ENCODE measurements at places on chromosomes 3 and 15.

DNA sequence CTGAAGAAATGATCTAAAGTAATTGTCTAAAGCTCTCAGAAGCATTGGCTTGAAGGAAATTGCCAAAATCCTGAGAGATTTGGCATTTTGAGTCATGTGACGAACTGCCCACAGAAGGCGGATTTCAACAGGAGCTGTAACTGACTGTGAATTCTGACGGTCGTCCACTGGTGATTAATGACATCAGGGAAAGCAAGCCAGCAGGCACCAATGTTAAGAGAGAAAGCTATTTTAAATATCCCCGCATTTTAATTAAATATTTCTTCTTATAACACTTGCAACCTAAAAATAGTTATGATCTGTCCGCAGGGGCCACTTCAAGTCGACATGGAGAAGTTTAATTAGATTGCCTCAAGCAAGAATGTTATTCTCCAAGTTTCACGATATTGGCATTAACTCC lies 51.6 kb downstream of the WNT5A start:
- DNase-seq, result no peak

DNA sequence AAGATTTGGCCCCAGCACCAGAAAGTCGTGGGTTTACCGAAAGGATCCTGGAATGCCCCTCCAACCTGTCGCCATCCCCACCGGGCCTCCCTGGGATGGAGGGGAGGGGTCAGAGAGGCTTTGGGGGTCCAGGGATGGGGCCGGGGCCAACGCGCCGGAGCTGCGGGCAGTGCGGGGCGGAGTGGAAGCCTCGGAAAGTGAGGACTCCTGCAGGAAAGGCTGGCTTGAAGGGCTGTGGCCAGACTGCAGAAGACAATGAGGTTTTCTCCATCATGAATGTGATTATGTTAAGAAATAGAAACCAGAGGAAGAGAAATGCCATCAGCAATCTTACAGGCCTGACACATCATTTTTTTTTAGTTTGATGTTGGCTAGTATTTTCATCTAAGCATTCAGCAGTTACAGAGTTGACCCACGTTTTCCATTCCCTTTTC lies 738 bp downstream of the YEATS2 start:
- DNase-seq, result no peak

DNA sequence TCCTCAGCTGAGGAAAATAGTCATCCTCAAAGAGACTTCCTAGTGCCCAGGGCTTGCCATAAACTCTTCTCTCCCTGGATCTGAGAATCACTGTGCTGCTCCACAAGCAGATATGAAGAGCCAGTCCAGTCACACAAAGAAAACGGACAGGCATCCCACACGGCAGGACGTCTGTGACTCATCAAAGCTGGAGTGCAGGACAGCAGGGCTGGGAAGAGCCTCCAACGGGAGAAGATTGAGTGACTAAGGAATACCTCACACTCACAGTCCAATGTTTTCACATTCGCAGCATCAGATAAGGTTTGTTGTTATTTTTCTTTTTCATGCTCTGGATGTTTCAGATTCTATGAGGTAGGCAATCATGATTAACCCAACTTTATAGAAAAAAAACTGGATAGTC lies 57.8 kb downstream of the NEK10 start:
- DNase-seq, result peak; percentile 88

- no peak for DNase-seq
Measured at GRCh38 chr3:129424185-129424841, 4.1 kb downstream of the EFCAB12 start.

DNA sequence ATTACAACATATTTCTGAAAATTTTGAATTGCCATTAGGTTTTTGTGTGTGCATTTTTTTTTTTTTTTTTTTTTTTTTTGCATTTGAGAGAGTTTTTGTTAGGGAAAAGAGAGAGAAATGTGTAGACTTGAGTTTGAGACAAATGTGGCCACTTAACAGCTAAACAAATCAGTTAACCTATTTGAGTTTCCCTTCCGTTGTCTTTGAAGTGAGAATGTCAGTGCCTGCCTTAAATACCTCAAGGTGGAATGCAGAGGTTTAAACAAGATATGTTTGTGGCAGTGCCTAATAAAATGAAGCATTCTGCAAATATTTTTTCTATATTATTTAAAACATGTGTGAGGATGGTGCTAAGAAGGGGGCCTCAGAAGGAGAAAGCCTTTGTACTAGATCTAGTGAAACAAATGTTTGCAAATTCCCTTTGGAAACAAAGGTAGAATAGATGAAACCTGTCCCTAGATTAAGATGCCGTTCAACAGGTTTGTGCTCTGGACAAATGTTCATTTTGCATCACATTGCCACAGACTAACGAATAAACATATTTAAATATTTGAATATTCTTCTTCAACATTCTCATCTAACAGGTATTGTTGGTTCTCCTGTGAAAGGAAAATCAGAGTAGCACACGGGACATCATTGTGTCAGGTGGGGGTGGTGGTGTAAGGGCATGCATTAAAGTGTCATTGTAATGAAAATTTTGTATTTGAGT lies 80.7 kb downstream of the SATB1 start:
- no peak for DNase-seq

- DNase-seq, result no peak
Measured at GRCh38 chr15:75198560-75199356, 2.9 kb upstream of the C15orf39 start.

- DNase-seq, result no peak
Measured at GRCh38 chr3:89889386-89889785, 782.0 kb downstream of the EPHA3 start.

DNA sequence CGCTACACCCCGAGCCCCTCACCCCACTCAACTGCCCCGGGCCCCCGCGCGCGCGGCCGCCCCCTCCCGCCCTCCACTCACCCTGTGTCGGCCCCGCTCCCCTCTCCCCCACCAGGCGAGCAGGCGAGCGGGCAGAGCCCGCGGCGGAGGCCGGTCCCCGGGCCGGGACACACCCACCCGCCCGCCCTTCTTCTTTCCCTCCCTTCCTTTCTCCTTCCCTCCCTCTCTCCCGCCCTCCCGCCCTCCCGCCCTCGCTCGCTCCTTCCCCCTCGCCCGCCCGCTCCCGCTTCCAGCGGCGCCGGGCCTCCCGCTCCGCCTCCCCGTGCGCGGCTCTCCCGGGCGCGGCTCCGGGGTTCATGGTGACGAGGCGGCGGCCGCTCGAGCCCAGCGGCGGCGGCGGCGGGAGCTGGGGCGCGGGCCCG lies at the start of gene CTDSPL:
Gene CTDSPL (plus strand): TSS at position 261 of the 422 bp plus-strand sequence. CDS start 320 bp downstream, outside the sequence.
- DNase-seq, result no peak

GRCh38 chr3:179652447-179653095 lies at the start of gene USP13:
USP13 (plus strand) TSS chr3:179653040; CDS start chr3:179653226, 186 bp downstream.
- DNase-seq, result peak; percentile 34

DNA sequence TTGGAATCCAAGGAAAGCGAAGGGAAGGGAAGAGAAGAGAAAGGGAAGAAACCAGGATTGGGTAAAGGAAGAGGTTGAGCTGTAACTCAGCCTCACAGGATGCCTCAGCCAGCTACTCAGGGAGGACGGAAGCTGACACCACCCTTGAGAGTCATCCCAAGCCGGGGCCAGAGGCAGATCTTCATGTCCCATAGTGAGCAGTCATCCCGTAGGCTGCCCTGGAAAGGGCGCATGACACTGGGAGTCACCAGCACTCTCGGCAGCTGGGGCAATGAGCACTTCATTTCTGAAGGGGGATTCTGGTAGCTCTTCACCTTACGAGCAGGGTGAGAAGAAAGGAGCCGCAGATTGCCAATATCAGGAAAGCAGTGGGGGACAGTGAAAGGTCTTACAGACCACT lies 60.1 kb upstream of the PCSK6 start:
- no peak for DNase-seq

- no peak for DNase-seq
Measured at GRCh38 chr3:149975919-149976318, 5.2 kb upstream of the PFN2 start.

DNA sequence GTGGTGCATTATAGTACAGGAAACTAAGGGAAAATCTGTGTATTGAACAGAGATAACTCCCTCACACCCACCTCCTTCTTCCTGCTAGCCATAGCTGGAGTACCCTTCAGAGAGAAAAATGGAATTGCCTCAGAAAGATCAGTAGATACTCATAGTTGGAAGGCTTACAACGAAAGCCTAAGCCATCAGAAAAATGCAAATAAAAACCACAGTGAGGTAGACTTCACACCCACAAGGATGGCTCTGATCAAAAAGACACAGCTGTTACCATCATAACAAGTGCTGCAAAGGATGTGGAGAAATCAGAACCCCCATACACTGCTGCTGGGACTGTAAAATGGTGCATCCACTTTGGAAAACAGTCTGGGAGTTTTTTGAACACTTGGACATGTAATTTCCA lies 7.4 kb upstream of the DLG1 start:
- no peak for DNase-seq

- no peak for DNase-seq
Measured at GRCh38 chr3:98223907-98224672, 40.0 kb upstream of the OR5H6 start.

- DNase-seq, result no peak
Measured at GRCh38 chr3:22117091-22117490, 366.1 kb upstream of the ZNF385D start.

DNA sequence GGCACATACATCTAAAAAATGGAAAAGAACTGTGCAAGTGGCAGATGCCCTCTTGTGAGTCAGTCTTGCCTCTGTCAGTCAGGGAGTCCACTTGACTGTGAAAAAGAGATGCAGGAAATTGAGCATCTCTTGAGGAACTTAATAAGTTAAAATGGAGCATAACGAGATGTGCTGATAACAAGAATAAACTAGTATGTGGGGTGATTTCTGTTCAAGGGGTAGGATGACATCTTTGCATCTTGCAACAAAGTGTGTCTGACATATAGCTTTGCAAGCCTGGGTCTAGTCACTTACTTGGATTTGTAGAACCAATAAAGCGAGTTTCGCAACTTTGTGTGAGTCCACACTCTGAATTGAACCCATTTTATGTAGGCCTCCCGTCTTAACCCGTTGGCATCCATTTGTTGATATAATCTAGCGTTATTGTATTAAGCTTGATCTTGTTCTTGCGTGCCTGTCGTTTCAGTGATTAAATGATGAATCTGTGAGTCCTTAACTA lies 2.2 kb downstream of the USP3 start:
- DNase-seq, result no peak

GRCh38 chr3:114451051-114451451 lies 157.2 kb downstream of the TIGIT start:
- DNase-seq, result no peak

- no peak for DNase-seq
Measured at GRCh38 chr3:99960941-99961340, 143.3 kb downstream of the CMSS1 start.

DNA sequence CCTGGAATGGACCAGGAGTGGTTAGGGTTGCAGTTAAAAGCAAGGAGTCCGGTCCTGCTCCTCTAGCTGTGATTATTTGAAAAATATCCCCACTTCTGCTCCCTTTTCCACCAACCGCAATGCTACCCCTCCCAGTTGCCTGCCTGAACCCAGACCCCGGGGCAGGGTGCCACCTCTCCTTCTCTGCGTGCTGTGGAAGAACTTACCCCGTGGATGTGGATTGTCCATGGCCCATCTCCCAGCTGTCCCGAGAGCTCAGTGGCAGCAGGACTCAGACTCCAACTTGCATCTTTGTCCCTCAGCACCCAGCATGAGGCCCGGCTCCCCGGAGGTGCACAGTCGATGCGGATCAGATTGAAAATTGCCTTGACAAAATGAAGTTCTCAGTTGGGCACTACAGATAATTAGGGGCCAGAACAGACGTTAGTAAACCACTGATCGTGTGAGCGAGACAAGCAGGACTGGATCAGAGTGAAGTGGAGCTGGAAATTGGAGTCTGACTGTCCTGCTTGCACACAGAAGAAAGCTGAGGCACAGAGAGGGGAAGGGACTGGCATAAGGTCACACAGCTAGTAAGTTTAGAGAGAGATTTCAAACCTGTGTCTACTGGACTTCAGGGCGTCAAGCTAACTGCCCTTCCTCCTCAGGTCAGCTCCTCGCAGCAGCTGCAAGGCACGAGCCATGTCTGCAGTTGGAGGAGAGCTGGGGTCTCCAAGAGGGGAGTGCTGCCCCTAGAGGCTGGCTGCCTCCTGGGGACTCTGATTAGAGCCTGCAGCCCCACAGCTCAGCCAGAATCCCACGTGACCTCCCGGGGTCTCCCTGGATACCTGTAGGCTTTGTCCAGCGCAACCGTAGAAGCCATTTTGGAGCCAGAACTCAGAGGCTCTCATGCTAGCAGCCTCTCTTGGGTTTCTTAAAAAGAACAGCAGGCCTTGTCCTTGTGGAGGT lies 14.7 kb downstream of the SLC6A1 start:
- no peak for DNase-seq

DNA sequence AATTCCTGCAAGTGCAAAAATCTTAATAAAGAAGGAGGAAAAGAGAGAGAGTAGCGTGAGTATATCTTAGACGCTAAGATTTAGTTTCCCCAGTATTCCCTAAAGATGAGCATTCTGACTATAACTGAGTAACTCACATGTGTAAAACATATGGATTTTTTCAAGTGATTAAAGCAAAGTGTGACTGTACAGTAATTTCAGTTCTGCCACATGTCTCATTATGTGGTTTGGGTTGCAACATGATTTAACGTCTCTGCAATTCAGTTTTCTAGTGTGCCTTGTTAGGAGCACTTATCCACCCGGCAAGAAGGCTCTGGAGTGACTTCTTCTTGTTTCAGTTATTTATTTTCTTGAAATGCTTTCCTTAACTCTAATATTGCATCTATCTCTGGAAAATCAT lies 514.1 kb downstream of the ROBO1 start:
- DNase-seq, result no peak

GRCh38 chr3:11362600-11362999 lies 90.4 kb downstream of the ATG7 start:
- DNase-seq, result no peak

DNA sequence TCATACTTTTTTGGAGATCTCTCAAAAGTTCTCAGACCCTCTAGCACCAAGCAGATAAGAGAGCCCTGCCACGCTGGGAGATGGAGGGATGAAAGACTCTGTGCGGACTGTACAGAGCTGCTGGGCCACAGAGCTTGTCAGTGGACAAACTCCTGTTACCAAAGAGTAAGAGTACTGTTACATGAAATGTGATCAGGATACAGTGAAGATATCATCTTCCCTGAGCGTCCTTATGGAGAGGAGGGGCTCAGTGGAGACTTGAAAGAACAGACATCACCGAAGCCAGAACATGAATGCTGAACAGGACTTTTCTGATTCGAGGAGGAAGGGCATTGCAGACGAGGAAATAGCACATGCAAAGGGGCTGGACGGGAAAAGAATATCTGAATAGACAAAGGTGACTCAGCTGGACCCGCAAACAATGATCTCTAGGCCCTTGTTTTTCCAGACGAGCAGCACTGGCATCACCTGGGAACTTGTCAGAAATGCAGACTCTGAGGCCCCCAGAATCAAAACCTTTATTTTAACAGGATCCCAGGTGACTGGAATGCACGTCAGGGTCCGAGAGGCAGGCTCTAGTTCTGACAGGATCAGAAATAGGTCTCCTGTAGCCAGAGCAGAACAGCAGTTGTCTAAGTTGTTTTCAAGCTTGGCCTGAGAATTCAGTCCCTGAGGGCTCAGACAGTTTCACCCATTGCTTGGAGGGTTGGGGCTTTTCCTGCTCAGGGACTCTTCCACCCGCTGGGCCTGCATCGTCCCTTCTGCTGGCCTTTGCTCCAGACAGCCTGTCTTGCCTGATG lies 277.9 kb downstream of the RPLP1 start:
- DNase-seq, result no peak

GRCh38 chr3:177553579-177553978 lies 356.3 kb upstream of the TBL1XR1 start:
- DNase-seq, result no peak

Data from amniotic stem cell (primary cell).